CD4-positive, alpha-beta T cell treated with Interferon alpha-2 for 1 hour (primary cell): ENCODE measurements at places on chromosomes 6 and 20.

- no peak for DNase-seq
Measured at GRCh38 chr20:35034145-35034544, 58.5 kb downstream of the TRPC4AP start.

DNA sequence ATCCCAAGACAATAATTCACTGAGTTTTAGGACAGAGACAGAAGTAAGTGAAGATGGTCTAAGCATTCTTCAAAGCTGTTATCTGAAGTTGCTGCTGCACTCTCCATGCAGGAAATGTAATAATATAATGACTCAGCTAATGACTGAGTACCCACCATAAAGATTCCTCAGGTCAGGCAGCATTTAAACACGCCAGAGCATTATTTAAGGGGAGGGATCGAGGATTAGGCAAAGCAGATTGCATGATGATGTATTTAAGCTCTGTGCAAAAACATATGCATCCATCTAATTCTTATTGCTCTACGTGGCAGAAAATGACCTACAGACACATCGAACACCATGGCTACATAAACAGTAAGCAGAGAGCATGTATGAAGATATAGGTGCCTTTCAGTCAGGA lies 216.4 kb downstream of the UNC5CL start:
- DNase-seq, result no peak

DNA sequence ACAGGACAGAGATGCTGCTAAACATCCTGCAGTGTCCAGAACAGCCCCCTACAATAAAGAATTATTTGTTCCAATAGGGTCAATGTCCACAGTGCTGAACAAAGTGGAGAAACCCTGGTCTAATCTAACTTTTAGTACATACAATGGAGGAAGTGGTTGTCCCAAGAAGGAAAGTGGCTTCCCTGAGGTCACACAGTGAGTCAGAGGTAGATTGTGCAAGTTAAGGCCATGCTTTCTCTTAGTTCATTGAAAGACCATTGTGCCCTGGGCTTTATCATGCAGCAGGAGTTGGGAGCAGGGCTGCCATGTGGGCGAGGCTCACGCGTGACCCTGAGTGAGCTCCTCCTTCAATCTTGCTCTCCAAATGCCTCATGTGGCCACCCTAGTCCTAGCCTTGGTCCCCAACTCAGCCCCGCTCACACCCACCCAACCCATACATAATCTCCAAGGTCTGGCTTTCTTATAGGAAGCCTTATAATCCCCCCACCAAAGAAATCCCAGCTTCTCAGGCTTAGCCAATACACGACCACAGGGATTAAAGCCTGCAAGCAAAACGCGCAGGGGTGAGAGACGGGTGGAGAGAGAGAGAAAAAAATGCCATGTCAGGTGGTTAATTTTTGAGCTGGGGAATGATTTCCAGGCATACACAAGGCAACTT lies 19.9 kb downstream of the SLC13A3 start:
- DNase-seq, result peak; percentile 54

DNA sequence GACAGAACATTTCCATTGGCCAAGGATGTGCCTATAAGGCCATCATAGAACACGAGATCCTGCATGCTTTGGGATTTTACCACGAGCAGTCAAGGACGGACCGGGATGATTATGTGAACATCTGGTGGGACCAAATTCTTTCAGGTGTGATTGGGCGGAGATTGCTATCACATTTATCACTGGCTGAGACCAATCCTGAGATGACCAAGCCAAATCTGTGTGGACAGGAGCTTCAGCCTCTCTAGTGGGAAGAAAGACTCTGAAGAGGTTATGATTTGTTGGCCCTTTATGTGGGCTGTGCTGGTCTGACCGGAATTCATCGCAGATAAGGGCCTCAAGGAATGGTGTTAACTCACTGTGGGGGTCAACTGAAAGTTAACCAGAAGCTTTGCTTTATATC lies 26.4 kb downstream of the MEP1A start:
- no peak for DNase-seq

DNA sequence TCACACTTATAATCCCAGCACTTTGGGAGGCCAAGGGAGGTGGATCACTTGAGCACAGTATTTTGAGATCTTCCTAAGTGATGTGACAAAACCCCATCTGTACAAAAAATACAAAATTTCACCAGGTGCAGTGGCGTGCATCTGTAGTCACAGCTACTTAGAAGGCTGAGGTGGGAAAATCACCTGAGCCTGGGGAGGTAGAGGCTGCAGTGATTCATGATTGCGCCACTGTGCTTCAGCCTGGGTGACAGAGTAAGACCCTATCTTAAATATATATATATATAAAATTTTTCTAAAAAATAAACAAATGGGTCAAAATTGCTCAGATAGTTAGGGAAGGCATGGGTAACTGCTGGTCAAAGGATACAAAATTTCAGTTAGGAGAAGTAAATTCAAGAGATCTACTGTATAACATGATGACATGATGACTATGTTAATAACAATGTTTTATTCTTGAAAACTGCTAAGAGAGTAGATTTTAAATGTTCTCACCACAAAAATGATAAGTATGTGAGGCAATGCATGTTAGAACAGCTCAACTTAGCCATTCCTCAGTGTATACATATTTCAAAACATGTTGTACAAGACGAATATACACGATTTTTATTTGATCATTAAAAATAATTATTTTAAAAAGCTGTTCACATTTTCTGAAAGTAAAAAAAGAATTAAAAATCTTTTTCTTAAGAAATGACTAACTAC lies 24.4 kb downstream of the TBC1D32 start:
- DNase-seq, result no peak

GRCh38 chr20:11952639-11953038 lies 34.9 kb downstream of the BTBD3 start:
- DNase-seq, result no peak

- no peak for DNase-seq
Measured at GRCh38 chr6:82176616-82177015, 70.9 kb downstream of the IBTK start.

- DNase-seq, result no peak
Measured at GRCh38 chr6:118571121-118571520, 23.0 kb downstream of the PLN start.

GRCh38 chr6:67802771-67803170 lies 832.3 kb upstream of the ADGRB3 start:
- DNase-seq, result no peak

DNA sequence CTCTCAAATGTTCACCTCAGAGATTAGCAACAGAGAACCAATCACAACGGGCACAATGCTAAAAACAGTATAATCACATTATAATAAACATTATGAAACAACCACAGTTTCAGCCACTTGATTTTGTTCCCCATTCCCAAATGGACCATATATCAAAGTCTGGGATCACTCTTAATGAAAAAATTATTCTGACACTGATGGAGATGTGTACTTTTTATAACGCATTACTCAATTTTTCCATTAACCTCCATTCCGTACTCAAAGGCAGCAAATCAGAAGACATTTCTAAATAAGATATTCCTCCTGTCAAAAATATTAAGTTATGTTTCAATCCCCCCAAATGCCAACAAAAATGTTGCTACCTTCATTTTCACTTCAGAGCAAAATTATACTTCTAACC lies 2.8 kb downstream of the CPNE1 start:
- no peak for DNase-seq

GRCh38 chr6:27836141-27836782 lies 75.9 kb downstream of the OR2B2 start:
- no peak for DNase-seq

GRCh38 chr6:32989368-32989767 lies 20.0 kb downstream of the HLA-DOA start:
- DNase-seq, result no peak

DNA sequence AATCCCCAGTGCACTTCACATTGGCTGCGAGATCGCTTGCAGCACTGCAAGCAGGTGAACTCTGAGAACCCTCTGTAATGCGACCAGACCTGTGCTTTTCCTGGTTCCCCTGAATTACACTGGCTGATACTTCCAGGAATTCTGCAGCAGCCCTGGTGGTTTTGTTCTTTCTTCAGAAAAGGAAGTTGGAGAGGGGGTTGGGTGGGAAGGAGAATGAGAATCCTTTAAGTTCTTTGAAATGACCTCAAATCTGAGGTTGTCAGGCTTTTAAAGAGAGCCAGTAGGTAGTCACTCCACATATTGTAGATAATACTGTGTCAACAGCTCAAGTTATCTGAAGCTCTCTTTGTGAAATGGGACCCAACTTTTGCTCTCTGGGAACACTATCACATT lies 62.4 kb downstream of the GCNT2 start:
- no peak for DNase-seq

DNA sequence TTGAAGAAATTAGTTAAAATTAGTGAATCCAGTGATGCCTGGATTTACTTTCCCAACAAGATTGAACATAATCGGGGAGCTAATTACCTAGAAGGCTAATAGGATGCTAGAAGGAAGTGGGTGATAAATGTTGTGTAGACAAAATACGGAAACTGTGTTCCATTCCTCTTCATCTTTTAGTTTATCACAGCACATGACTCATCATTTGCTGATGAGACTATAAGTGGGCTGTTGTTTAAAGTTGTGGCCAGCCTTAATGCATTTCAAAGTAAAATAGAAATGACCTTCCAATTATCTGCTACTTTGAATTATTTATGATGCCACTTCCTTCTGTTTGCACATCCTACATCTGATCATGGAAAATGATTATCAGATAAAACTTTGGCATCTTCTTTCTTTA lies 43.4 kb downstream of the OGFRL1 start:
- no peak for DNase-seq

- no peak for DNase-seq
Measured at GRCh38 chr6:170535004-170535403, 18.1 kb downstream of the PSMB1 start.

DNA sequence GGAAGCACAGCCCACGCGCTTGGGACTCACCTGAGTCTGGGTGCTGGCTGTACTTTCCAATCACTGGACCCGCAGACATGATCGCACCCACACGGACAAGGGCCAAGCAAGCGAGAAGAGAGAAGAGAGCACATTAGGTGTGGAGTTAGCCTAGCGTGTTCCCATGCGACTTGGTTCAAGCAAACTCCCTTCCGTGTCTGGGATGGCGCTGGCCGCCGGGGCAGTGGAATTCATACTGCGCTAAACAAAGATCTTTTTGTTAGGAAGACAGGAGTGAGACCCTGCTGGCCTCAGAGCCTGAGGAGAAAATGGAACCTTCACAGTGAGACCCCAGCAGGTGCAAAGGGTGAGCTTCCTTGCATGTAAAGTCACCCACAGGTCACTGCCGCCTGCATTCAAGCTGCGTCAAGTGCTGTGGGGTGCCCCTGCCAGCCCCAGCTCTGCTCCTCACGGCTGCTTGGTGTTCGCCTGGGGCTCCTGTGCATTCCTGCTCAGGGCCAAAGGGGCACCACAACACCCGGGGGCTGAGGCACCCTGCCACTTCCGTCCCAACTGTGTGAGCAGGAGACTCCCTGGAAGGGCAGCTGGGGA lies 26.4 kb downstream of the PSMG4 start:
- DNase-seq, result no peak

GRCh38 chr6:6414931-6415330 lies 94.5 kb upstream of the F13A1 start:
- no peak for DNase-seq

DNA sequence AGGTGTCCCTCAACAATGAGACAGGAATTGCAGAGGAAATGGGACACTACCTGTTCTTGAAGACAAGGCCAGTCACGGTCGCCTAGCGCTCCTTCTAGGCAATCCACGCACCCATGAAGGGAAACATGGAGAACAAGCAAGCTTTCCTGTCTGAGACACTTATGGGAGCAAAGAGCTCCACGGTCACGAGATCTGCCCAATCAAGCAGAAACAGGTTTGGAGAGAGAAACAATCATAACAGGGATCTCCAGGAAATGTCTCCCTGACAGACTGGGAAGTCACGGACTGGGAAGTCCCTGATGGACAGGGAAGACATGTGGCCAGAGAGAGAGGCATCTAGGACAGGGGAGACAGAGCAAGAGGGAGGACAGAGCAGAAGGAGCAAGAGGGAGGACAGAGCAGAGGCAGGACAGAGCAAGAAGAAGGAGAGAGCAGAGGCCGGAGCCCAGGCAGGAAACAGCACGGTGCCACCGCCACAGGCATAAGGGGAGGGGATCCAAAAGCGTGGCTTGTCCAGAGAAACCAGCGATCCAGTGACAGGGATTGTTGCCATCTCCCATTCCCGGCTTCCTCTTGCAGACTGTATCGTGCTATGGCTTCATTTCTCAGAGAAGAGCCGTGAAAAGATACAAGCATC lies 167.8 kb upstream of the ZNF337 start:
- DNase-seq, result no peak

DNA sequence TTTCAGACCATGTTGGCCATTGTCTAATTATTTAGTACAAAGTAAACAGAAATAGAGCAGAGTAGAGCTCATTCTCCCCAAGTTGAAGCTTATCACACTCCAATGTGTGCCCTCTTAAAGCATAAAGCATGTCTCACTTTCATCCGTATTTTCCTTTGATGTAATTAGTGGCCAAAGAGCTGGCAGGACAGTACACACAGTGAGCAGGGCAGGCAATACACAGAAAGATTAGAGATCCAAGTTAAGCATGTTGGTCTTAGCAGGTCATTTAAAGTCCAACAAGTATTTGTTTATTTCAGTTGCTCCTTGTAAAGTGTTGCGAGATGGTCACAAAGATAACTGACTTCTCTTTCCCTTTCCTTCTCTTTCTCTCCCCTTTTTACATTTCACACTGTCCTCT lies 47.2 kb downstream of the RFX6 start:
- no peak for DNase-seq

DNA sequence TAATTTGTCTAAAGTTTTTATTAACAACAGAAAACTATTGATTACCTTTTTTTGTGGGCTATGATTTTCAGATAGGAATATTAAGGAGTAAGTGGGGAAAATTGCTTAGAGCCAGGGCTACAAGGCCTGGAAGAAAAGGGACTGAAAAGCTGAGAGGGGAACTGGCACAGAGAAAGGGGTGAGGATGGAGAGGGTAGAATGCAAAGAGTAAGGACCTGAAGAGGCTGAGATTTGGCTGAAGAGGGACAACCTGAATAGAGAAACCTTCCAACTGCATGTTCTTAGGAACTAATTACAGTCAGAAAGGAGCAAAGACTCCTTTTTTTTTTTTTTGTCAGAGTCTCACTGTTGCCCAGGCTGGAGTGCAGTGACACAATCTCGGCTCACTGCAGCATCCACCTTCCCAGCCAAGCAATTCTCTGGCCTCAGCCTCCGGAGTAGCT lies 16.7 kb downstream of the BTN2A1 start:
- DNase-seq, result no peak

- DNase-seq, result no peak
Measured at GRCh38 chr6:127497410-127497809, 21.7 kb downstream of the MTCL3 start.

DNA sequence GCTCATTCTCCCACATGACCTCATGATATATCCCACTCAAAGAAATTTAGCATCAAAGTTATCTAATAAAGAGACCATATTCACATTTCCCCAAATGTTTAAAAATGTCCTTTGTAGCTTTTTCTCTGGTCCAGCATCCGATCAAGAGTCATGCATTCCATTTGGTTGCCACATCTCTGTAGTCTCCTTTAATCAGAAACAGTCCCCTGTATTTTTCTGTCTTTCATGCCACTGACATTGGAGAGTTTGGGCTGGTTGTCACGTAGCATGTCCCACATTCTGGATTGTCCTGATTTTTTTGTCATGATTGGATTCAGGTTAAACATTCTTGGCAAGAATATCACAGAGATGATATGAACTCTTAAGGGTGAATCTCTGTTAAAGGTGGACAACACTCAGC lies 55.7 kb downstream of the SNX5 start:
- no peak for DNase-seq
